ENCODE measurements at places on chromosomes 13 and 19.

GRCh38 chr13:33347861-33348260, 62.3 kb upstream of the STARD13 start:
- DNase-seq, result no peak

DNA sequence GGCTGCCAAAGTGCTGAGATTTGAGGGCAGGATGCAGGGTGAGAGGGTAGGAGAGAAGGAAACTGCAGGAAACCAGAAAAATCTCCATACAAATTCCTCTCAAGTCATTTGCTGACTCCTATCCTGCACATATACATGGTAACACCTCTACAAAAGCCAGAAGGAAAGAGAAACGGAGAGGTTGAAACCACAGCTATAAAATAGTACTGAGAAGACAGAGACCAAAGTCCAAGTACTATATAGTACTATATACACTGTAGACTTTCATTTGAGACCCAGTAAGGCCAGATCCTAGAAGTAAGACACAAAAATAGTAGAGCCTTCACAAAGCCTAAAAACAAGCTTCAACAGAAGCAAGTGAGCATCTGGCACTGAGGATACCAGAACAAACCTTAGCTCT, 103.1 kb downstream of the UGGT2 start:
- DNase-seq, result no peak

DNA sequence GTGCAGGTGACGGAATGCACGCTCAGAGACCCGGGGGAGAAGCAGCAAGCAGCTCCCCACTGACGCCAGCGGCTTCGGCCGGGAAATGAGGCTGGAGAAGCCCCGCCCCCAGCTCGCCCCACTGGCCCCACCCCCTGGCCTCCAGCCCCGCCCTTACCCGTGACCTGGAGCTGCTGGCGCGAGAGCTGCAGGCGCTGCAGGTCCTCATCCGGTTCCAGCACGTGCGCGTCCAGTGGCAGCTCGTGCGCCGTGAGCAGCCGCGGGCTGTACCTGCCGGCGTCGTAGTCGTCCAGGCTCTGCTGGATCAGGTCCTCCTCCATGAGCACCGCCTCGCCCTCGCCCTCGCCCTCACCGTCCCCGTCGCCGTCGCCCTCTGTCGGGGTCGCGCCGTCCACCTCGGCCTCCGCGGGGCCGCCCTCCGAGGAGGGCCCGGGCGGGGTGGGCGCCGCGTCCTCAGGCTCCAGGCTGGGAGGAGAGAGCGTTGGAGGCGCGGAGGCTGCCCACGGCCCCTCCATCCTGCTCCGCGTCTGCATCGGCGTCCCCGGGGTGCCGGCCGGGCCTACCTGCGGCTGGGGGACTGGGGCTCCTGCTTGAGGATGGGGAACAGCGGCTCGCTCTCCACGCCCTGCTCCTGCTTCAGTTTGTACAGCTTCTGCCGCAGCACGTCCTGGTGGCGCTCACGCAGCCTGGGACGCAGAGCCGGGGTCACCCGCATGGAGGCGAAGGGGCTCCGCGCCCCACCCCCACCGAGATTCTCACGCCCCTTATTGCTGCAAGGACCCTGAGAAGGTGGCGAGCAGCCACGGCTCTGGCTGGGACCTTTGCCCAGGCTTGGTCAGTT, 6.4 kb upstream of the TBXA2R start:
- DNase-seq, result no peak

- DNase-seq, result no peak
Observed at GRCh38 chr19:50712833-50713232, 6.8 kb downstream of the SHANK1 start.

DNA sequence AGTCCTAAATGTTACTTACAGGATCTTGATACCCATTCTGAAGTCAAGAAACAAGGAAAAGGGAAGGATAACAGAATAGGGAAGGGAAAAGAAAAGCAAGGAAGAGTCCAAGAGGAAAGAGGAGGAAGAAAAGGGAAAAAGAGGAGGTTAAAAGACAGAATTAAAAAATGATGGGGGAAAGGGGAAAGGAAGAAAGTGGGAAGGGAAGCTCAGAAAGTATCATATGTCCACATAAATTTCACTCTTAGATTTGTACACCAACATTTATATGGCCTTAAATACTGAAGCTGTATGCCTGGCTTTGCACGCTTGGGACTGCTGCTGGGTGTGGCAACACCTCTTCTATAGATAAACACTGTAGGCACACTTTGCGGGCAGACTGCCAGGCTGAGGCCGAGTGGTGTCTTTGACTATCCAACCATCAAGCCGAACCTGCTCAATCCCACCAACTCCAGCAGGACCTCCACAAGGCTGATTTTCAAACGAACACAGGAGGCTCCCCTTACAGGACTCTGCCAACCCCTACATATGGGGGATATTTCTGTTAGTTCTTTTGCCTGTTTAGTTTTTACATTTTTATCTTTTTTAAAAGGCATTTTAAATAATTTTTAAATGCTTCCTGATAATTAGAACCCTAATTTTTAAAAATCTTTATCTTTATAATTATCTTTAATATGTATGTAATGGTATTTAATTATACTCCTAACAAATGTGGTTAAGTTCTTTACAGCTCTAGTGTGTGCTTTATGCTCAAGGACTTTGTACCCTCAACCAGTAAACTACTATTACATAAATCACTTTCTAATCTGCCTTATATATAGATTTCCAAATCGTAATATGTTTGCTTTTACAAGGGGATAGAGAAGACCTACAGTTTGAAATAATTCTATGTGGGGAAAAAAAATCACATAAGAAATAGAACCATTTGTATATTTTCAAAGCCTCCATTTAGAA, 154.2 kb downstream of the DIAPH3 start:
- DNase-seq, result no peak

DNA sequence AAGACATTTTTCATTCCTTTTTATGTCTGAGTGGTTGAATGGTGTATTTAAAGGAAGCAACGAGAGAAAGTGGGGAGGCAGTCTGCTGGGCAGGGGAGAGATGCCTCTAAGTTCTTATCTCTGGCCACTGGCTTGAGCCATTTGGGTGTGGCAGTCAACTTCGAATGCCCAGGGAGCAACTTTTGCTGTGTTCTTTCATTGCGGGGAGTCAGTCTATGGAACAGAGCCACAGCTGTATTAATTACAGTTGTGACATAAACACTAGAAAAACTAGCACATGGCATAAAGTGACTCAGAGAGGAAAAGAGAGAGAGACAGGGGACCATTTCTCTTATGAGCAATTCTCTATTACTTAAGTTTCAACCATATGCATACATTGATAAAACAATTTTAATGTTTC, 40.4 kb upstream of the PDCD5 start:
- DNase-seq, result no peak

DNA sequence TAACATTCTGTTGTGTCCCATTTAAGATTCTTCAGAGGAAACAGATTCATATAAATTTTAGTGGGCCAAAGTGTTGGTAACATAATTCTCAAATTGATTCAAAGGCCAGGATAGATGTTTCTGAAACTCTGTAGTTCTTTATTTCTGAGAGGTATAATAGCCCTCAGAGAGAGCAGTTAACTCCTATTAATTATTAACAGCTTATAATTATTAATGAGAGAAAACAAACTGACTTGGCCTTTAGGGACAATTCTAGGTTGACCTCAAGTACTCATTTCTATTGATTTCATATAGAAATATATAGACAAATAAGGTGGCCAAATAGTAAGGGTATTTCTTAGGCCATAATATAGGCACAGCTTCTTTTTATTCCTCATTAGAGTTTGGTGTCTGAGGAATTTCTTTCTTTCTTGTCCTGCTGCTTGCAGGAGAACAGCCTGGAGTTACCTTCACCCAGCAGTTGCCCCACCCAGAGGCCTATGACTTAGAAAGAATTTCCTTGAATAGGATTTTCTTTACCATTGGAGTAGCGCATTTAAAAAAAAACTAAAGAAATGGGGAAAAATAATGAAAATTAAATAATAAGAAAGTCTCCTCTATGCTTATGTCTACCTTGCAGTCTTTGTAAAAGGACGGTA, 1430.1 kb upstream of the SPRY2 start:
- DNase-seq, result no peak

DNA sequence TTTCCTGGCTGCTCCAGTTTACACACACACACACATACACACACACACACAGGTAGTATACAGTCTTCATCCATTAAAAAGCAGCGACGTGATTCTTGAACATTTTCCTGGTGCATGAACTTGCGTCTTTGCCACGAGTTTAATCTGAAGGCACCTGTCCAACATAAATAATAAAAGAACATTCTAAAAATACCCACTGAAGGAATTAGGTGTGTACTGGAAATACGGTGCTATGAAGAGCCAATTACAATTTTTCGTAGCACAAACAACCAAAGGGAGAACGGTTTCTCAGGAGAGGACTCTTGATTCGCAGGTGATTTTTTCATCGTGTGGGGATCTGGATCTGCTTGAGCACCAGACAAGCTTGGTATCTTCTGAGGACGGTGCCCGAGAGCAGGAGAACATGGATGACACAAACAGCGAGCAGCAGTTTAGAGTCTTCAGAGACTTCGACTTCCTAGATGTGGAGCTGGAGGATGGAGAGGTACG, 61.2 kb downstream of the ZAR1L start:
- no peak for DNase-seq

DNA sequence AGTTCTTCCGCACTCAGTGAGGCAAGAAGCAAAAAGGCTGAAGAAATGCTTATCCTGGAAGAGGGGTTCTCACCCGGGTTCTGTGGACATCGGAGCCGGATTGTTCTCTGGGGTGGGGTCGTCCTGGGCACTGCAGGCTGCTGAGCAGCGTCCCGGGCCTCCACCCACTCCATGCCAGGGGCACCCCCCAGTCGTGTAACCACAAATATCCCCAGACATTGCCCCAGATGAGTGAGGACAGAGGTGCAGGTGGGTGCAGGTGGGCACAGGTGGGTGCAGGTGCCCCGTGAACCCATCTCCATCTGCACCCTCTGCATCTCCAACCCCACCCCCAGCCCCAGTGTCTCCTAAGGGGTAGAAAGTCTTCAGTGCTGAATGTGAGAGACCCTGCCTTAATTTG, 67.5 kb downstream of the GNG7 start:
- DNase-seq, result no peak

DNA sequence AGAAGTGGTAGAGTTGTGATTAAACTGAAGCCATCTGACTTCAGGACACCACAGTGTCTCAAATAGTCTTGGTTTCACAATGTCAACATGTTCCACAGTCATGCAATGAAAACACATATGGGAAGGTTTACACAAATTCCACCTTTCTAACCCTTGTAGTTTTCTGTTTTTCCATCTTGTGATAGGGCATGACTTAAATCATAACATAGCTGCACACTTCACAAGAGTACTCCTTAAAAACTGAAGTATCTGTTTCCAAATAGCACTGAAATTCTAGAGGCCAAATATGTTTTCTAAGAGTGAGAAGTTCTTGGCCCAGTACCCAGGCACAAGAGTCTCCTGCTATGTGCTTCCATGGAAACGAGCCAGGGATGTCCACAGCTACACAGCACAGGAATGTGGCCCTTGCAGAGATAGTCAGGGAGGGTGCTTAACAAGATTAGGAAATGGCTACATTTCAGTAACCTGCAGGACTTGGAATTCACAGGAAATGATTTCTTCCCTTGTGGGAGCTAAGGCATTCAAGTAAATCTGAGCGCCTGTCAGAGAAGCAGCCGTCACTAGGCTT, 269.1 kb downstream of the NDFIP2 start:
- DNase-seq, result no peak

GRCh38 chr13:107271227-107271626, 703.3 kb upstream of the ARGLU1 start:
- no peak for DNase-seq

DNA sequence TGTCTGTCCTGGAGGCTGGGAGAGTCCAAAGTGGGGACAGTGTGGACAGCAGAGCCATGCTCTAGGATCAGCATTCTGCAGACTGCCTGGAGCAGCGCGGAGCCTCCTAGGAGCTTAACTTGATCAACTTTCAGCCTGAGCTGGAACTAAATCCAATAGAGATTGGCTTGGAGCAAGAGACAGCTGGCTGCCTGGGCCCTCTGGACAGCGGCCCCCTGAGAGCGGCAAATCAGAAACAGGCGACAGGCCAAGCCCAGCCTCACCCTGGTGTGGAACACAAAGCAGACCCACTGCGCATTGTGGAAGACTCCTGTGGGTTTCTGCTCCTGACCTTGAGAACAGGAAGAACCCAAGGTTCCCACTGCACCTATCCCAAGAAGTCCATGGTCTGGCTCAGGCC, 462.2 kb downstream of the TSHZ3 start:
- no peak for DNase-seq

DNA sequence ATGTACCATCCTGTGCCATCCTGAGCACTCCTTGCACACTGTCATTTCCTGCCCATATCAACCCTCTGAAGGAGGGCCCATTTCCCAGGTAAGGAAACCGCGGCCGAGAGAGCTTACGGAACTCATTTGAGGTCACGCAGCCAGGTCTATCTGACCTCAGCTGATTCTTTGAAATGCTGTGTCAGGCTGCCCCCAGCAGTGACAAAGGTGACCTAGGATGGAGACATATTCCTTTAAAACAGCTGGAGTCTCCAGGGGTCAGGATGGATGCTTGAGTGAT, 42.2 kb upstream of the VSTM2B start:
- no peak for DNase-seq

All from NCI-H187 treated with DMSO at 0.1 percent for 48 hours (cell line).